Muscle of arm (tissue), 14 donors: ENCODE measurements at places on chromosomes 3 and 15. TPM values are rescaled to one million over a fixed set of nuclear protein-coding genes. Genes with fewer than 3 reads are reported as not detected.

GRCh38 chr3:73791356-73791755, 166.6 kb upstream of the PDZRN3 start:
- no peak for DNase-seq

DNA sequence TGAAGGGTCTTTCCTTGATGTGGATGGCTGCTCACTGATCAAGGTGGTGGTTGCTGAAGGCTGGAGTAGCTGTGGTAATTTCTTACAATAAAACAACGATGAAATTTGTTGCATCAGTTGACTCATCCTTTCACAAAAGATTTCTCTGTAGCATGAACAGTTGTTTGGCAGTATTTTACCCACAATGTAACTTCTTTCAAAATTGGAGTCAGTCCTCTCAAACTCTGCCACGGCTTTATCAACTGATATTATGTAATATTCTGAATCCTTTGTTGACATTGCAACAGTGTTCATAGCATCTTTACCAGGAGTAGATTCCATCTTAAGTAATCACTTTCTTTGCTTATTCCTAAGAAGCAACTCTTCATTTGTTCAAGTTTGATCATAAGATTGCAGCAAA, 252.6 kb downstream of the UBE2E2 start:
- no peak for DNase-seq

DNA sequence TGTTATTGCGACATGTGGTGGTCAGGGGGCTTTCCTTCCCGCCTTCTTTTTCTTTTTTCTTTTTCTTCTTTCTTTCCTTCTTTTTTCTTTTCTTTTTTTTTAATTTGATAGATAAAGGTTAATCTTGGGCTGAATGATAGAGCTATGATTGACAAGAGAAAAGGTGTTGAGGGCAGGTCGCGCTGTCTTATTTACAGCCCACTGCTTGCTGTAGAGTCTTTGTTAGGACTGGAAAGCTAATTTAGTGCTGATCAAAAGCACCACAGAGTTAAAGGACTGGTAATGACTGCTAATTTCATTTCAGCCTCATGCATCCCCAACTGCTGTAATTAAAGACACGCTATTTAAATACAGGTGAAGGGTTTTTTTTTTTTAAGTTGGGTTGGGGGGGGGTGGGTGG, 10.6 kb upstream of the SOX2 start:
- DNase-seq, result no peak

- no peak for DNase-seq
These were observed 19.2 kb downstream of the DAG1 start for GRCh38 chr3:49489247-49489646.

DNA sequence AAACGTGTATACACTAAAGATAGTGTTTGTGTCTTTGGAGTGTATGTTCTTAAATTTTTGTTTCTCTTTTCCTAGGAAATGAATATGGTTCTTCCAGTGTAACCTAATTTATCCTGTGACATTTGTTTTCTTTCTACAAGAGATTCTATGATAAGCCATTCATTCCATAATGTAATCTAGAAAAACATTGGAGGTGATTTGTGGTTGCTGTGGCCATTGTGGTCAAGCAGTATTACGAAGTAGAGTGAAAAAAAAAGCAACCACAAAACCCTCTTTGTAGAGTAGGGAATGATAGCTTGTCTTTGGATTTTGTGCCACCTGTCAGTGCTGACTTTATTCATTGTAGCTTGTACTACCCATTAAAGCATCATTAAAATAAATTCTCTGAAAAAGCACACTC, 1209.6 kb downstream of the ZPLD1 start:
- no peak for DNase-seq

- no peak for DNase-seq
These were observed 38.0 kb upstream of the XCR1 start for GRCh38 chr3:46065294-46065705.

DNA sequence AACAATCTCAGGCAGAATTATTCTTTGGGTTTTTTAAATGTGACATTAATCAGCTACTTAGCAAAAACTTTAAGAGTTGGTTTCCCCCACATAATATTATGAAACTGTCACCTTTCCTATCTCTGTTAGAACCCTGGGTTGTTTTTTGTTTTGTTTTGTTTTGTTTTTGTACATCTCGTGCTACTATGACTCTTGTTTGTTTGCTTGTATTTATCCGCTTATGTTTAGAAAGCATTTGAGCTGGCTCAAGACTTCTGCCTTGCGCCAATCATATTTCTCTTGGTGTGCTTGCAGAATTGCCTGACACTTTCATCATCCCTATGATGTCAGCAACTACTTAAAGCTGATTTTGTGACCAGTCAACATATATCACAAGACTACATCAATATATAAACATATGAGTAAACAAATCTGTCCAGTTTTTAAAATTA, 116.9 kb downstream of the DCLK3 start:
- no peak for DNase-seq

- DNase-seq, result no peak
These were observed 7.3 kb upstream of the SCAPER start for GRCh38 chr15:76912430-76912829.

GRCh38 chr3:108228286-108228685, 6.1 kb upstream of the IFT57 start:
- no peak for DNase-seq

DNA sequence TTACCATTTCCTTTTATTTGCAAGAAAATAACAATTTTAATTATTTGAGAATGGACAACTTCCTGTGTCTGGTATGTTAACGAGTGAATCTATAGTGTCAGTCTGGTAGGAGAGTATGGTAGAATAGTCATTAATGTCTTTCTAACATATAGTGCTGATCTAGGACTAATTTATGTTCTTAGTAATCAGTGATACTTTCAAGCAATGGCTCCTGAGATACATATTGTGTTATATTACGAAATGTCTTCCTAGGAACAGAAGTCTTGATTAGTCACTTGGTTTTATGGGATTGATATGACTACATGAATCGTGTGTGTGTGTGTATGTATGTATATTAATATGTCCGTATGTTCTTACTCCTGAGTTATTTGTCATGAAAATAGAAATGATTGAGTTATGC, 66.6 kb upstream of the PAQR5 start:
- no peak for DNase-seq

DNA sequence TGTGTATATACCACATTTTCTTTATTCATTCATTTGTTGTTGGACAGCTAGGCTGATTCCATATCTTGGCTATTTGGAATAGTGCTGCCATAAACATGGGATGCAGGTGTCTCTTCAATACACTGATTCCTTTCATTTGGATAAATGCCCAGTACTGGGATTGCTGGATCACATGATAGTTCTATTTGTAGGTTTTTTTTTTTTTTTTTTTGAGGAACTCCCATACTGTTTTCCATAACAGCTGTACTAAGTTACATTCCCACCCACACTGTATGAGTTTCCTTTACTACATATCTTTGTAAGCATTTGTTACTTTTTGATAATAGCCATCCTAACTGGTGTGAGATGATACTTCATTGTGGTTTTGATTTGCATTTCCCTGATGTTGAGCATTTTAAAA, 437.7 kb downstream of the DIPK2A start:
- peak; percentile 16 for DNase-seq

GRCh38 chr3:79598594-79598993, 169.2 kb downstream of the ROBO1 start:
- DNase-seq, result no peak

- peak; percentile 72 for DNase-seq
These were observed 52.7 kb upstream of the SPATA12 start for GRCh38 chr3:57007521-57008460.

GRCh38 chr15:70219256-70219895, 121.7 kb upstream of the TLE3 start:
- DNase-seq, result no peak

DNA sequence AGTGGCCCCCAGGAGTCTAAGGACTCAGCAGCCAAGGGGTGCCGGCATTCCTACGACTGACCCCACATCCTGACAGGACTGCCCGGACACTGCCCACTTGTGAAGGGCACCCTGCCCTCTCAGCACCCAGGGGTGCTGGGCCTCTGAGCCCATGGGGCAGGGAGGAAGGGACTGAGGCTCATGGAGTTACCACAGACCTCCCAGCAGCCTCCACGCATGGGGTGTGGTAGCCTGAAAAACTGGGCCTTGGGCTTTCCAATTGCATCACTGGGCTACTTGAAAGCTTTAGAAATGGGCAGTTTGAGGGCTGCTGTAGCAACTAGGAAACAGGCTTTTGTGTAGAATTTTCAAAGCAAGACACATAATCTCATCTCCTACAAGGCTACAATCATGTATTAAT, 13.2 kb downstream of the TKT start:
- DNase-seq, result no peak

GRCh38 chr15:88897456-88898194, 2.3 kb upstream of the HAPLN3 start:
- DNase-seq, result peak; percentile 90

DNA sequence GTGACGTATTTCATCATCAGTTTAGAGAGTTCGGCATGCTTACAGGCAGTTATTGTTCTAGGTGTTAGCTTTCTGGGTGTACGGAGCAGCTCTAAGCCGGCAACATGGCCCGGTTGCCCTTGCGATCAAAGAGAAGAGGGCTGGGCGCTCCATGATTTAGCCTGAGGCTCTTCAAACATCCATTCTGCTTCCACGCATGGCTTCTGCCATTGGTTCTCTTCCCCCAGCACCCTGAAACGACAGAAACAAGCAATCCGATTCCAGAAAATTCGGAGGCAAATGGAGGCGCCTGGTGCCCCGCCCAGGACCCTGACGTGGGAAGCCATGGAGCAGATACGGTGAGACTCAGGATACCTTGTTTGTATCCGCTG, 574 bp downstream of the NGRN start:
- no peak for DNase-seq

- peak; percentile 84 for DNase-seq
These were observed at the start of gene CNTN4 for GRCh38 chr3:2098398-2099027. Gene CNTN4, plus strand, starts transcription at chr3:2098866.

DNA sequence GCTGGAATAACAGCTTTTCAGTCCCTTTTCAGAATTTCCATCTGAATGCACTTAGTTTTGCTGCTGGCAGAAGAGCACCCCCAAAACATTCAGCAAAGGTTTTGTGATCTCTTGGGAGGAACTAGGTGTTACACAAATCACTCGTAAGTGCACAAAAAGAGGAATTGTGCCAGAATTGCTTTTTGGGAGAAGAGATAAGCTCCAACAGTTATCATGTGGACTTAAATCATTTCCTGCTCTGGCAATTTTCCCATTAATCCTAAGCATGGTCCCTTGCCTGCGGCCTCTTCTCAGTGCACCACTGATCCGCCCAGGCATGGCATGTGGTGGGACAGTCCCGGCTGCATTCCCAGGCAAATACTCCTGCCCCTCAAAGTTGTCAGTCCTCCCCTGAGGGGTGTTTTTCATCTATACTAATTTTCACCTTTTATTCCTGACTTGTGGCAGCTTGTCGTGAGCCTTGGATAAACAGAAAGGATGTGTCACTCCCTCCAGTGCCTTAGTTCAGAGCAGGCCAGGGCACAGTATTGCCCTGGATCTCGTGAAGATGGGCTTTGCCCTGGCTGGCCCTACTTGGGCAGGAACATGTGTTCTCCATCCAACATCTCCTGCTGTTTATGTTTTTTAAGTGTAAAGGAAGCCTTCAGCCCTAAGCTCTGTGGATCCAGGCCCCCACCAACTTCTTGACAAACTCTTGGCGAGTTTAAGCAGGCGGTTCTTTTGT, 44.6 kb upstream of the VILL start:
- no peak for DNase-seq

The CDCP1 gene
- polyA plus RNA-seq, result 7.5 TPM

The SNTN gene
- not detected for polyA plus RNA-seq

The MCCC1 gene
- 13.5 TPM for polyA plus RNA-seq

The UQCC5 gene
- 18.2 TPM for polyA plus RNA-seq

The REC114 gene
- polyA plus RNA-seq, result not detected

The EOMES gene
- polyA plus RNA-seq, result 0.23 TPM

The PLA2G4F gene
- polyA plus RNA-seq, result not detected
